Esophagus squamous epithelium (tissue), 5 donors: ENCODE measurements at places on chromosomes 2 and 18. TPM values are rescaled to one million over a fixed set of nuclear protein-coding genes. Genes with fewer than 3 reads are reported as not detected.

DNA sequence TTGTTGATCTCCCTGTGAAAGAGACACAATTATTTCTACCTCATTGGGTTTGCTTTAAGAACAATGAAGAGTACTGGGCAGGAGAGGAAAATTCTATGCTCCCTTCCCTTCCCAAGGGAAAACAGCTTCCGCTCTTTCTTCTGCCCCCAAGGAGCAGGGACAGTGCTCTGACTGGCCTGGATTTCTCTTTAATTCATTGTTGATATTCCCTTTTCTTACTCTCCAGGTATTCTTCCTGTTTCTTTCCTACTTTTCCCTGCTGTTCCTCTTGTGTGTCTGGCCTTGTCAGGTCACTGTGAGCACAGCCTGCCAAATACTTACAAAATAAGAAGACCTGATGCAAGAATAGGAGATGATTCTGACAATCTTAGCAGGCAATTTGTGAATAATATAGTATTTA is 49.6 kb upstream of the SPAG16 start:
- no peak for DNase-seq

GRCh38 chr2:105782123-105782522 is 37.4 kb downstream of the NCK2 start:
- DNase-seq, result no peak

GRCh38 chr2:215712871-215713790 is 277.3 kb upstream of the FN1 start:
- DNase-seq, result no peak

DNA sequence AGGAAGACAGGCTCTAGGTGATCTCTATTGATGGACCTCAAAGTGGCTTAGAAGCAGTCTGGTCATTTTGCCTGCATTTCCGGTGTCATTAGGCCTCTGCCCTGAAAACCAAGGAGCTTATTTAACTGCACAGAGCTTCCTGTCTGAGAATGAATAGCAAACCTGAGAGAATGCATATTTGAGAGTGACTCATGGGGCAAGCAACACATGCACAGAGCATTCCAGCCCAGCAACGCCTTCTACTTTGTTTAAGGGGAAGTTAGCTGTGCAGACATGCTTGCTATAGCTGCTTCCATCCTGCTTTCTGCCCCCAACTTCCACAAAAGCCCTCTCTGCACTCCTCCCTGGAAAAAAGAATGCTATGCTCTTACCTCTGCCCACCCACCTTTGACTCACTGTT is 232.8 kb downstream of the GRB14 start:
- DNase-seq, result no peak

Gene TEKT4
- total RNA-seq, result not detected
